ENCODE measurements at places on chromosomes 4 and X.

DNA sequence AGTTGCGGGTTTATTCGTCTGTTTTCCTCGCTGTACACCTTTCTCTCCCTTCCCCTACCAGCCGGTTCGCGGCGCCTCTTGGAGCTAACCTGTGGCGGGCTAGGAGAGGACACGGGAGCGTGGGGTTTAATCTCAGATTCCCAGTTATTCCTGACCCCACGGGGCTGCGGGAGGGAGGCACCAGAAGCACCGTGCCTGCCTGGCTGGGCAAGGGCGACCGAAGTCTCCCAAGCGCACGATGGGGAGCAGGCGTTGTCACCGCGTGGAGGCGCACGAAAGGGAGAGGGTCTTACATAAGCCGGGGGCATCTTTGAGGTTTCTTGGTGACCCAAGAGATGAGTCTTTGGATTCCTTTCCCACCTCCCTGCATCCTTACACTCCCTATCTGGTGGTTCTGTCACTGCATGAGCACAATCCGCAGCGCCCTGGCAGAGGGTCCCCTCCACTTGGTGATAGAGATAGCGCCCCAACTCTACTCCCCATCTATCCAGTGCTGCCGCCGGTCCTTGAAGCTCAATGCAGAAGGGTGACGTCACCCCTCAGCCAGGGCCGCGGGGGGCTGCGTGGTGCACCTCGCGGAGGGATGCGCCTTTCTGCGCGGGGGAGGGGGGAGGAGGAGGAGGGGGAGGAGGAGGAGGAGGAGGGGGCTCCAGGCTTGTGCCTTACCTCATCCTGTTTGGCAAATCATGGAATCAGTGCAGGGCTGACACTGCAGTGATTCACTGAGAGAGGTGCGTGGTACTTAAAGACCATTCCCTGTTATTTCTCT, 793 bp downstream of the TSPAN7 start:
- DNase-seq: peak; percentile 26

GRCh38 chr4:8040607-8041006, 100.9 kb upstream of the AFAP1 start:
- no peak for DNase-seq

GRCh38 chr4:8121292-8122015, 37.2 kb downstream of the ABLIM2 start:
- no peak for DNase-seq

DNA sequence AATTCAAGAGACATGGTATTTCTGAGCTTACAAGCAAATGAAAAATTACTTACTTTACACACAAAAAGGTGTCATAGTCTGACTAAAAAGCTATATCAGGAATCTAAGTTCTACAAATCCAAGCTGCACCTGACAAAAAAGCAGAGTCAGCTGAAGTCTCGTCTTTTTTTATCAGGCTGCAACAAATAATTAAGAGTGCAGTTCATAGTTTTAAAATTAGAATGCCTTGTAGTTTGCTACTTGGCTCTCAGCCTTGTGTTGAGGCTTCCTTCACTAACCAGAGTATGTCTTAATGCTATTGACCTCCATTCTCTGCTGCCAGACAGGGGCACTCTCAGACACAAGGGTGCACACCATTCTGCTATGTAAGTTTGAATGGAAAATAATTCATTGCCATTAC, 940.7 kb downstream of the PCDH7 start:
- no peak for DNase-seq

DNA sequence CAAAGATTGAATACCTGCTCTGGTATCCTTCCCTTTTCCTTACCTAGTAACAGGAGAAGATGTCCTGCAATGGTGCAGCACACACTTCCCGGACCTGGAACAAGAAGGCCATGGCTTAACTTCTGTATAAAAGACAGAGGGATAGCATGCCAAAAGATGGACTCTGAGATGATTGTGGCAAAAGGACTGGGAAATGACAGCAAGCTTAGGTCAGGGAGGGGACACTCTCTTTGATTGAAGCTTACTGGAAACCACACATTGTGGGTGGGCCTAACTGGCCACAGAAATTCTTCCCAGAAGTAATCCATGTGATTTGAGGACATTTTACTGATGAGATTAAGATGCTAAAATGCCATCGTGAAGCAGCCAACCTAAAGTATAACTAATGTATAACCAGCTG, 71.0 kb upstream of the OTUD4 start:
- no peak for DNase-seq

Measured in C1 segment of cervical spinal cord (tissue), 14 donors.